ENCODE measurements at places on chromosomes 16 and 17.
A peak's percentile ranks its signal among the peaks of the same experiment; 100 is the strongest.

DNA sequence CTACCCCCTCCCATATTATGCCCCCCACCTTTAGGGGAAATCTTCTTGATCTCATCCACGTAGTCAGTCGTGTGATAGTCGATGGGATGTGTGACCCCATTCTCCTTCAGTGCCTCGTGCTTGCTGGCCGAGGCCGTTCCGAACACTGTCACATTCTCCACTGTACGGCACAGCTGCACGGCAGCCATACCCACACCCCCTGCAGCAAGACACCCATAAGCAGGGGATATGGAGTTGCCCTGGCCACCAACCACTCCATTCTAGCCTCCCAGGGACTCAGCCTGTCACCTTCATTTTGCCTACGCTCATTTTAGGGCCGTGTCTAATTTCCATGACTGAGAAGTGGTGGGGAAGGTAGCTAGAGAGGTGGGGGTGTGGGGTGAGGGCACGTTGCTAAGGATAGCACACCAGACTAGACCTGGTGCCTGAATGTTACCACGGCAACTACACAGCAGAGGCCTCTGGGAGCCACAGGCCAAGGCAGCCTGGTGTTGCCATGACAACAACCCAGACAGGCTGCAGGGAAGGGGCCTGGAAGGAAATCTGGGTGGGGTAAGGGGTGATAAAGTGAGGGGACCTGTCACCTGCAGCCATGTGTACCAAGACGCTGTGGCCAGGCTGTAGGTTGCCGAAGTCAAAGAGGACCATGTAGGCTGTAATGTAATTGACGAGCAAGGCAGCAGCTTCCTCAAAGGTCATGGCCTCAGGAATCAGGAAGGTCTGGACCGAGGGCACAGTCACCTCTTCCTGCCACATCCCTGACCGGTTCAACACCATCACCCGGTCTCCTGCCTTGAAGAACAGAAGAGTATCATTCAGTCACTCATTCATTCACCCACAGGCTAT lies 4.0 kb downstream of the VAT1 start:
- peak; percentile 62 for DNase-seq
- peak overlapping the region; percentile 99 for H3K4me3 ChIP-seq
- peaks cover 68% of the 10 kb centered on the region for H3K36me3 ChIP-seq
- H3K27me3 ChIP-seq: no peaks in the 10 kb centered on the region
- peaks cover 25% of the 10 kb centered on the region for H3K4me1 ChIP-seq

- no peak overlapping the region for H3K27ac ChIP-seq
- H3K4me1 ChIP-seq: no peaks in the 10 kb centered on the region
- H3K27me3 ChIP-seq: no peaks in the 10 kb centered on the region
- no peak for DNase-seq
Observed at GRCh38 chr16:66057057-66057456, 309.4 kb upstream of the CDH5 start.

DNA sequence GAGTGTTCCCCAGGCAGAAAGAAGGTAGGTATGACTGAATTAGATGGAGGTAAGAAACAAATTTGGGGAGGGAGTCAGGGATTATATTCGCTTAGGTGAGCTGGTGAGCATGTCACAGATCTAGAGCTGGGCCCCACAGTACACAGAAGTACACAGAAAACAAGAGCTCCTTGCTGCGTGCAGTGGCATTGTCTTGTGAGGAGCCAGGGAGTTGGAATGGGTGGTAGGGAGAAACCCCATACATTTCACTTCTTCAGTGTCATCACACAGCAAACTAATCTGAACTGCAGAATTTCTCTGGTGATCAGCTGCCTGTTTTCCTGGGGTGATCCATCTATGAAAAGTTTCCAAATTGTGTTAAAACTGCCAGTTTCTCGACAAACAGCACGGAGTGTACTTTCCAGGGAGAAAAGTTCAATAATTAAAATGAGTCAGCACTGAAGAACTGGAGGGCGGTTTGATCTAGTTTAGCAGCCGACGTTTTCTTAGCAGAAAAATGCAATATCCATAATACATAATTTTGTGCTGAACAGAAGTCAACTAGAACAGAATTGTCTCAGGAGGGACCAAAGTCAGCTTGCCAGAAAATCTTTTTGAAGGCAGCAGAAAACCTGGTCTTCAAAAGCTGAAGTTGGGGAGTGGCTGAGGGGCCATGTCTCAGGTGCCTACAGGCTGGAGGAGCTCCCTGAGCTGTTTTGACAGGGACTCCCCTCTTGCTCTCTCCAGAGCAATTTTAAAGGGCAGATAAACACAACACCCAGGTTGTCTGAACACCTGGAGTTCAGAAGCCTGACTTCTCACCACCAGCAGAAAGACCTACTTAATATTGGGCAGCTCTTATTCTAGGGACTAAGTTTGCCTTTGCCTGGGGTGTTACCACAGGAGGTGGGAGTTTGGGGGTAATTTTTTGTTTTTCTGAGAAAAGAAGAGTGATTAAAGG lies 448.6 kb downstream of the CA10 start:
- H3K36me3 ChIP-seq: no peaks in the 10 kb centered on the region
- H3K4me3 ChIP-seq: no peak overlapping the region

- peak; percentile 71 for DNase-seq
- H3K36me3 ChIP-seq: peaks cover 7% of the 10 kb centered on the region
- H3K4me3 ChIP-seq: no peak overlapping the region
- no peak overlapping the region for H3K27ac ChIP-seq
Observed at GRCh38 chr16:89201439-89202377, 1.4 kb upstream of the SLC22A31 start.

DNA sequence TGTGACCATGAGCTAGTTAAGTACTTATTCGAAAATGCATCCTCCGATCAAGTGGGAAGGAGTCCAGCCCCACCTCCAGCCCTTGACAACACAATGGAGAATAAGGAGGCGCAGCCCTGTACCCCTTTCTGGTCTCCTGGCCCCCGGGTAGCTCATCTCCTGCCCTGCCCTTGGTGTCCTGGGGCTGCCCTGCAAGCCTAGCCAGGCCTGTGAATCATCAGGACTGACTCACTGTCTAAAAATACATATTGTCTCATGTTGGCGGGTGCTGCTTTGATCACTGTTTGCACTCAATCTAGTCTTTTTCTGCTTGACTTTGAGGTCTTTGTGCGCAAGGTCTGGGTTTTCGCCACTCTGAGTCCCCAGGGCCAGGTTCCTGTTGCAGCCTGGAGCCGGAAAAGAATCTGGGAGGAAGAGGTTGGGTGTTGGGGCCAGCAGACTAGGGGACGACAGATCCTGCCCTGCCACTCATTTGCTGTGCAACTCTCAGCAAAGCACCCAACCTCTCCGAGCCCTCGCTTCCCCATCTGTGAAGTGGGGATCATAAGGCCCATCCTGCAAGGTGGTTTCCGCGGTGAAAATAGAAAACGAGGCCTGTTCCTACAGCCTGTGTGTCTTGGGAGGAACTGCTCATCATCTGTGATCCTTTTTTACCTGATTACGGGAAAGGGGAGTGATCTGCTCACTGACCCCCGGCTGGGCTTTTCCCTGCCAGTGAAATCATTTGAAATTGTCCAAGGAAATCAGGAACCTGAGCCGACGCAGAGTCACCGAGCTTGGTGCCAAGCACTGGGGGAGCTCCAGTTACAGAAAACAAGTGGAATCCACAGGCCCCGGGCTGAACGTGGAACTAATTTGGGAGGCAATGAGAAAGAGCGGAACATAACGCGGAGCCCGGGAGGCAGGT lies 230.4 kb downstream of the PARN start:
- H3K27me3 ChIP-seq: no peaks in the 10 kb centered on the region
- peak overlapping the region; percentile 88 for H3K27ac ChIP-seq
- peaks cover 22% of the 10 kb centered on the region for H3K4me1 ChIP-seq
- peak; percentile 77 for DNase-seq
- H3K4me3 ChIP-seq: peak overlapping the region; percentile 63

- peaks cover 36% of the 10 kb centered on the region for H3K27me3 ChIP-seq
- DNase-seq: no peak
- H3K4me1 ChIP-seq: no peaks in the 10 kb centered on the region
- H3K4me3 ChIP-seq: no peak overlapping the region
Observed at GRCh38 chr16:73543970-73544599, 496.2 kb upstream of the ZFHX3 start.

- H3K4me3 ChIP-seq: no peak overlapping the region
- H3K4me1 ChIP-seq: no peaks in the 10 kb centered on the region
- no peaks in the 10 kb centered on the region for H3K27me3 ChIP-seq
- peaks cover 11% of the 10 kb centered on the region for H3K36me3 ChIP-seq
Observed at GRCh38 chr17:37079735-37080134, 131.0 kb downstream of the AATF start.

DNA sequence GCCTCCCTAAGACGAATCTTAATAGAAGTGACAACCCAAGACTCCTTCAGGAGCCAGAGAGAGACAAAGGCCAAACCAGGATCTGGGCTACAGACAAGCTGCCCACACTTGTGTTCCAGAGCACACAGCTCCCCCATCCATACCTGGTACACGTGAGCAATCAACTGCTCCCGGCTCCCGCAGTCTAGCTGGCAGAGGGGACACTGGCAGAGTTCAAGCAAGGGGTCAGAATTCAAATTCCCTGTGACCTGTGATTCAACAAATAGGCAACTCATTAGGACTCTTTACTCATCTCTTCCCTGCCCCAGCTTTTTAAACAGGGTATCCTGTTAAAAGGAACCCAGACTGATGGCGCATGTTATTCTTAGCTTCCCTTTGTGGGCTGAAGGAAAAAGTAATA lies 18.2 kb downstream of the ATXN1L start:
- no peak overlapping the region for H3K27ac ChIP-seq
- H3K4me1 ChIP-seq: peaks cover 9% of the 10 kb centered on the region
- H3K4me3 ChIP-seq: no peak overlapping the region
- H3K36me3 ChIP-seq: peaks cover 72% of the 10 kb centered on the region
- no peak for DNase-seq

DNA sequence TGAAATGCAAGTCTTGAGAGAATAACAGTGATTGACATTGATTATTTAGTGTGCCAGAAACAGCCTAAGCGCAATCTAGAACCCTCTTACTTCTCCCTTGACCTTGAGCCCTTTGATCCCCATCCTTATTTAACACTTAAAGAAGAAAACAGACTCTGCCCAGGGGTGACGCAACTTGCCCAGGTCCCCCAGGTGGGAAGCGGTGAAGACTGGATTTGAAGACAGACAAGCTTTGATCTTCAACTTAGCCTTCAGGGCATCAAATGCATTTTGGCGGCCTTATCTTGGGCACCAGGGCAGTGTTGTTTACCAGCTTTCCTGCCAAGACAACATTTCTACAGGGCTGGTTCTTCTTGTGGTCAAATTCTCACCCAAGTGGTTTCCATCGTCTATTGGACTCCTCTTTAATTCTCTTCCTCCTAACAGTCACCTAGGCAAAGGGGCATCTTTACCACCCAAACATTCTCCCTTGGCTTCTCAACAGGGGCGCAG lies 8.9 kb upstream of the CIITA start:
- no peak overlapping the region for H3K27ac ChIP-seq
- H3K27me3 ChIP-seq: no peaks in the 10 kb centered on the region
- no peak overlapping the region for H3K4me3 ChIP-seq
- peaks cover 8% of the 10 kb centered on the region for H3K4me1 ChIP-seq
- DNase-seq: no peak
- no peaks in the 10 kb centered on the region for H3K36me3 ChIP-seq

DNA sequence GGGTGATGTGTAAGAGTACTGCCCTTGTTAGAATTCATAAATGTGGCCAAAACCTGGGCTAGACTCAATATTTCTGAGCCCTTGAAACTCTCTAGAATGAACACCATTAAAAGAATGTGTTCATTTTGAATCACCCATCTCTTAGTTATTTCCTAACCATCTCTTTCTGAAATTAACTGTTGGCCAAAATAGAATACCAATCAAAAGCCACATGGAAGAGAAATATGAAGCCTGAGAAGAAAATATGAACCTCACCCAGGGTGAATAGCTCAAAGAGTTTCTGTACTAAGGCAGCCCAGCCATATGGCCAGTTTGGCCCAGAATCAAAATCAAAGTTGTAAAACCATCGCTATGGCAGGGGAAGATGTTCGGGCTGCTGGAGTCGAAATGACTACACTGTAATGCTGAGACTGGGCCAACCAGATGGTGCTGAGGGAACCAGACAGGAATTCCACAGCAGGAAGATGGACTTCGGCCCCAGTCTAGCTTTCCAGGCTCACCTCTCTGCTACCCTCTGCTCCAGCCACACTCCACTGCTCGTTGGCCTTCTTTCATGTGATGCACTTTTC lies 154.3 kb upstream of the ZFHX3 start:
- H3K4me3 ChIP-seq: no peak overlapping the region
- no peaks in the 10 kb centered on the region for H3K36me3 ChIP-seq
- H3K27me3 ChIP-seq: no peaks in the 10 kb centered on the region
- no peak overlapping the region for H3K27ac ChIP-seq
- H3K4me1 ChIP-seq: no peaks in the 10 kb centered on the region
- no peak for DNase-seq

DNA sequence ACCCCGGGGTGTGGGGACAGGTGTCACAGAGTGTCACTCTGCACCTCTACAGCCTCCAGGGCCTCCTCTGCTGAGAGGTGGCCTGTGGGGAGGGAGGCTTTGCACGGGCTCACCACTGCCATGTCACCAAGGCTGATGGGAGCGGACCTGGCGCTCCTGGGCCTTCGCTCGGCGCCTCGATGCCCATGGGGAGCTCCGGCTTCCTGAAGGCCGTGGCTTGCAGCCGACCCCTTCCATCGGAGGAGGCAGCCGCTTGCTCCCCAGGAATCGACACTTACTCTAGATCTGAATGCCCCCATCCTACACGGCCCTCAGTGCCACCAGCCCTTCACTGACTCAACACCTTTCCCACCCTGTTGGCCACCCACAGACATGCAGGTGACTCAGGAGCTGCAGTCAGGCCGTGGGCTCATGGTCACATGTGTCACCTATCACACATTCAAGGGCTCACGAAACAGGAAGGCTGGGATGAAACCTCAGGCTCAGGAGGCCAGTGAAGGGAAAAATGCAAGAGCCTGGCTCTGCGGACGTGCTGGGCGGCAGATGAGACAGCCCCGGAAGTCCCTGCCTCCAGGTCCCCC lies 11.9 kb downstream of the LGALS3BP start:
- no peaks in the 10 kb centered on the region for H3K27me3 ChIP-seq
- H3K27ac ChIP-seq: no peak overlapping the region
- H3K36me3 ChIP-seq: peaks cover 66% of the 10 kb centered on the region
- no peak overlapping the region for H3K4me3 ChIP-seq

DNA sequence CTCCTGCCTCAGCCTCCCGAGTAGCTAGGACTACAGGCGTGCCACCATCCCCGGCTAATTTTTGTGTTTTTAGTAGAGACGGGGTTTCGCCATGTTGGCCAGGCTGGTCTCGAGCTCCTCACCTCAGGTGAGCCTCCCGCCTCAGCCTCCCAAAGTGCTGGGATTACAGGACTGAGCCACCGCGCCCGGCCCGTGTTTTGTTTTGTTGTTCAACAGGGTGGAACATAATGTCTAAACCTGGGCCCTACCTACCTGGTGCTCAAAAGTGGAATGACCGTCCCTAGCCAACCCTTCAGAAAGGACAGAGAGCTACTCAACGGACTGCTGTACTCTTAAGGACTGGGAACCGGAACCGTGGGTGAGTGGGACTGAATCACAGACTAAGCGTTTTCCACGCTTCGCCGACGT lies 772 bp upstream of the KIF22 start:
- peak overlapping the region; percentile 50 for H3K4me3 ChIP-seq
- peak overlapping the region; percentile 77 for H3K27ac ChIP-seq
- no peak for DNase-seq
- H3K36me3 ChIP-seq: no peaks in the 10 kb centered on the region
- H3K4me1 ChIP-seq: peaks cover 15% of the 10 kb centered on the region
- H3K27me3 ChIP-seq: no peaks in the 10 kb centered on the region

Data from mesenchymal stem cell (in vitro differentiated cells and primary cell).